ENCODE measurements at places on chromosomes 7 and 10. TPM values are rescaled to one million over a fixed set of nuclear protein-coding genes. Genes with fewer than 3 reads are reported as not detected.

CALU gene
- total RNA-seq, result 36.3 TPM

CALCR gene
- not detected for total RNA-seq

GRCh38 chr7:91067242-91067641 is 197.0 kb upstream of the FZD1 start:
- no peaks in the 10 kb centered on the region for H3K27me3 ChIP-seq

- no peak for DNase-seq
- H3K27ac ChIP-seq, result no peak overlapping the region
- no peaks in the 10 kb centered on the region for H3K27me3 ChIP-seq
- no peak overlapping the region for H3K4me3 ChIP-seq
Observed at GRCh38 chr10:123269017-123269552, 114.9 kb downstream of the BUB3 start.

DNA sequence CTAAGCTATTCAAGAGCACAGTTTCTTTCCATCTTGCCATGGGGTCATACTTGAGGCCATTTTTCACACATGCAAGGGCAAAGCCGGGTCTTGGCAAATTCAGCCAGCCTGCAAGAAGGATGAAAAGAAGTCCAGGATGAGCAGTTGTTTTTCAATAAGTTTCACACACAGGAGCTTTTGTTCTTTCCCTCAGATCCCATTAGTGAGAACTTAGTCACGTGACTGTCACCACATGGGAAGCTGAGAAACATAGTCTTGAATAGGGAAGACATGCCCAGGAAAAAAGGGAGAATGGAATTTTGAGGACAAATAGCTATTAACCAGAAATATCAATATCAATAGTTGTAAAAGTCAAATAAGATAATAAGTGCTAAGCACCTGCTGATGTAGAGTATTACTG is 137.7 kb downstream of the AHR start:
- H3K27ac ChIP-seq, result no peak overlapping the region
- H3K36me3 ChIP-seq, result no peaks in the 10 kb centered on the region
- no peak for DNase-seq
- no peaks in the 10 kb centered on the region for H3K27me3 ChIP-seq
- H3K4me1 ChIP-seq, result no peaks in the 10 kb centered on the region

DNA sequence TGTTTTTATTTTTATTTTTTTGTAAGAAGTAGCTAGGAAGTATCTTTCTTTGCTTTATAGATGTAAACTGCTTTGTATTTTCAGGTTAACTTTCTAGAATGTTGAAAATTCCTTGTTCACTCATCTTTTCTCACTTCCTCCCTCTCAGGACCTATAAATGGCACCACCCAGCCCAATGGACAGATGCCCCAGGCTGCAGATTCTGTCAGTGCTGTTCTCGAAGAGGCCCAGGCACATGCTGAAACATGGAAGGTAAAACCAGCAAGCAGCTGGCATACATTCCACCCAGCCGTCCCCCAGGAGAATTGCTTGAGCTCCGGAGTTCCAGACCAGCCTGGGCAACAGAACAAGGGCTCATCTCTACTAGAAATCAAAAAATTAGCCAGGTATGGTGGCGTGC is 47.1 kb upstream of the PDSS1 start:
- H3K4me3 ChIP-seq, result no peak overlapping the region
- H3K27me3 ChIP-seq, result no peaks in the 10 kb centered on the region
- no peaks in the 10 kb centered on the region for H3K36me3 ChIP-seq
- H3K4me1 ChIP-seq, result no peaks in the 10 kb centered on the region
- H3K27ac ChIP-seq, result no peak overlapping the region
- DNase-seq, result no peak

- no peak overlapping the region for H3K4me3 ChIP-seq
- no peaks in the 10 kb centered on the region for H3K27me3 ChIP-seq
- H3K36me3 ChIP-seq, result no peaks in the 10 kb centered on the region
- peaks cover 4% of the 10 kb centered on the region for H3K4me1 ChIP-seq
Observed at GRCh38 chr7:101017064-101017777, 2.7 kb upstream of the MUC17 start.

SPDYE2 gene
- total RNA-seq, result not detected

GRCh38 chr7:139494835-139495579 is 11.5 kb upstream of the KLRG2 start:
- no peak for DNase-seq
- H3K36me3 ChIP-seq, result no peaks in the 10 kb centered on the region
- no peaks in the 10 kb centered on the region for H3K27me3 ChIP-seq
- H3K4me3 ChIP-seq, result no peak overlapping the region

HKDC1 gene
- 6.7 TPM for total RNA-seq

DNA sequence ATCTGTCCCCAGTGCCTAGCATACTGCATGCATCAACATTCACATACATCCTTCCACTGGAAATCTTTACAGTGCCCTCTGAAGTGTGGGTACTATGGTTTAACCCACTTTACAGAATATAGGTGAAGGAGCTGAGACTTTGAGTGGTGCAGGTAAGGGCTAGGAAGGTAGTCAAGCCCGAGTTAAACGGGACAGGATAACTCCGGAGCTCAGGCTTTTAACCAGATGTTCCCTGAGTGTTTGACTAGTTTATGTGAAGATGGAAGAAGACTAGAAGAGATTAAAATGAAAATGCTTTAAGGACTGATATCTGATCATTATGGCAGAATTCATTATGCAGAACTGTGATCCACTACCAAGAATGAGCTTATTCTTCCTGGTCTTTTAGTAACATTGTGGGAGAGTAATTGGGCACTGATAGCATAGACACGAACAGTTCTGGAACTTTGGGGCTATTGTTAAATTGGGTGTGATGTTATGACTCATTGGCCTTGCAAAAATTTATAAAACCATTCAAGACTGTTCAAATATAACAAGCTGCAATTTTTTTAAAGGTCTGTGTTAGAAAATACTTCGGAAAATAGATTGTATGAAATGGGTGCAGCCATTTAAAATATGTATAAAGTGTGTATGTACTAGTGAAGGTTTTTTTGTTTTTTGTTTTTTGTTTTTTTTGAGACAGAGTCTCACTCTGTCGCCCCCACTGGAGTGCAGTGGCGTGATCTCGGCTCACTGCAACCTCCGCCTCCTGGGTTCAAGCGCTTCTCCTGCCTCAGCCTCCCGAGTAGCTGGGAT is 4.4 kb downstream of the CUL1 start:
- DNase-seq, result no peak
- no peak overlapping the region for H3K27ac ChIP-seq
- no peaks in the 10 kb centered on the region for H3K36me3 ChIP-seq
- H3K4me3 ChIP-seq, result no peak overlapping the region
- H3K4me1 ChIP-seq, result peaks cover 57% of the 10 kb centered on the region
- no peaks in the 10 kb centered on the region for H3K27me3 ChIP-seq

DNA sequence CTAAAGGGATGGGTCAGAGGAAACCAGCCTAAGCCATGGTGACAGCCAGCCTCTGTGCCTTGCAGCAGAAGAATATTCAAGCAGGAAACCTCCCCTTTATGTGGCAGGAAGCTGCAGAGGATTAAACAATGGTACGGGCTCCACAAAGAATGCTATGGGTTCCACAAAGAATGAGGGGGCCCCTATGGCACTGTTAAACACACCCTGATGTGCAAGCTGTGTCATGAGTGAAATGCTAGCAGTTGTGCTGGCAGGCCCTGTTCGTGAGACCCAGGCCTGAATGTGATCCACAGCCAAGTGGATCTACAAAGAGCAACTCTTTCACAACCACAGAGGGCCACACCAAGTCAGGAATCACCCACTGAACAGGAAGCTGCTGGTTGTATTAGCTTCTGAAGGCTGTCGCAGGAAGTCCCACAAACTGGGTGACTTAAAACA is 68.9 kb downstream of the MYOF start:
- no peaks in the 10 kb centered on the region for H3K4me1 ChIP-seq
- H3K27ac ChIP-seq, result peak overlapping the region; percentile 12
- DNase-seq, result no peak

GRCh38 chr7:99407872-99408378 is 472 bp downstream of the PDAP1 start:
- H3K27me3 ChIP-seq, result no peaks in the 10 kb centered on the region
- H3K27ac ChIP-seq, result peak overlapping the region; percentile 97

GRCh38 chr7:43535031-43535451 is 47.9 kb upstream of the STK17A start:
- no peaks in the 10 kb centered on the region for H3K4me1 ChIP-seq
- DNase-seq, result no peak
- no peaks in the 10 kb centered on the region for H3K36me3 ChIP-seq
- H3K4me3 ChIP-seq, result no peak overlapping the region

GRCh38 chr10:4033341-4033896 is 248.4 kb upstream of the KLF6 start:
- H3K27me3 ChIP-seq, result no peaks in the 10 kb centered on the region
- DNase-seq, result no peak
- no peaks in the 10 kb centered on the region for H3K4me1 ChIP-seq
- no peak overlapping the region for H3K4me3 ChIP-seq
- H3K36me3 ChIP-seq, result no peaks in the 10 kb centered on the region

GRCh38 chr10:74377476-74377875 is 226.5 kb downstream of the ADK start:
- H3K27me3 ChIP-seq, result no peaks in the 10 kb centered on the region
- no peaks in the 10 kb centered on the region for H3K36me3 ChIP-seq
- no peaks in the 10 kb centered on the region for H3K4me1 ChIP-seq
- no peak overlapping the region for H3K27ac ChIP-seq
- H3K4me3 ChIP-seq, result no peak overlapping the region

DNA sequence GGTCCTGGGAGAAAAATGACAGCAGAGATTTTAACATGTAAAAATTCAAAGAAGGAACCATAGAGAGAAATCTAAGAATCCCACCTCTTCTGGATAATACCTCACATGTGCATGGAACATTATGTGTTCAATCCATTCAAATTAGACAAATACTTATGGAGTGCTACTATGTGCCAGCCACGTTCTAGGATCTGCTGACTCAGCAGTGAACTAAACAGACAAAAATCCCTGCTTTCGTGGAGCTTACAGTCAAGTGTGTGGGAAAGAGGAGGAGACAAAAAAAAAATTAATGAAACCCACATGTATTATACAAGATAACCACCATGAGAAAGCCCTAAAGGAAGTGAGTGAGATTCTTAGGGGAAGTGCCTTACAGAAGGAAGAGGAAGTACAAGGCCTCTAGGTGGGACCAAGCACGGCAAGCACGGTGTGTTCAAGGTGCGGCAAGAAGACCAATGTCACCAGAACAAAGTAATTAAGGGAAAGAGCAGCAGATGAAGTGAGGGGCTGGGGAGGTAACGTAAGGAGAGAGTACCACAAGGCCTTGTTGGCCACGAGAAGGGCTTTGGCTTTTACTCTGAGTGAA is 71.0 kb downstream of the SLC25A13 start:
- no peak overlapping the region for H3K27ac ChIP-seq
- H3K27me3 ChIP-seq, result no peaks in the 10 kb centered on the region
- no peaks in the 10 kb centered on the region for H3K4me1 ChIP-seq
- no peak overlapping the region for H3K4me3 ChIP-seq
- DNase-seq, result no peak
- H3K36me3 ChIP-seq, result no peaks in the 10 kb centered on the region
